ENCODE measurements at places on chromosomes 16 and 17.

DNA sequence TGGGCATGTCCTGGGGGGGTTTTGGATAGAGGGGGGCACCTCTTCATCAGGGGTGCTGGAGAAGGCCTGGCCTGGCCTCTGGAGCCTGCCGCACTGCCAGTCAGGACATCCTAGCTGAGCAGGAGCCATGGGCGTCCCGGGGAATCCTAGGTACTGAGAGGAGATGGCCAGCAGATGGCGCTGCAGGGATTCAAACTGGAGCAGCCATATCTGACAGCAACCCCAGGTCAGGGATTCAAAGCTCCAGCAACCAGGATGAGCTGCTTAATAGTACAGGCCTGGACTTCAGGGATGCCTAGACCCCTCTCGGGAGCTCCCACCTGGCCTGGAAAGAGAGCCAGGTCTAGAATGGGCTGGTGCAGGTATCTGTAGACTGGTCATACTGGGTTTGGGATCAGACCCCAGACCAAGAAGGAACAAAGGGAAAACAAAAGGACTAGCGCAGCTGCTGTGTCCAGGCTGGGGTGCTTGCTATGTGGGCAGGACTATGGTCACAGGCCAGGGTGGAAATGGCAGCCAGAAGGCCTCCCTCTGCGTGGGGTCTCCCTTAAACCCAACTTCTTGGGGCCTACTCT is 306.9 kb upstream of the RBFOX1 start:
- peak; percentile 0 for DNase-seq

DNA sequence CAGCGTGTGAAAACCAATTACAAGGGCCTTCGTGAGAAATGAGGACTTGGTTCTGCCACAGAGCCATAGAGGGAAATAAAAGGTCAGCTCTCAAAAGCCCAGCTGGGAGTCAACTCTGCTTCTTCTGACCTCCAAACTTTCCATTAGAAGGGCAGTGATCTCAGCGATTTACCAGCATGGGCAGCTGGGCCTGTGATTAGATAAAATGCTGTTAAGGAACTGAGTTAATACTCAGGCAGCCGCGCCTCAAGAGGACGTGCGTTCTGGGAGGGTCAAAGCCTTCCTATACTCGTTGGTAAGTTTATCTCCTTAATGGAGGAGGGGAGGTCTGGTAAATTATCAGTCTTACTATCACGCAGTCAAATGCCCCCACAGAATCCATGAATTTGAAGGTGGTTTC is 480.2 kb upstream of the ERCC4 start:
- no peak for DNase-seq

GRCh38 chr16:2121853-2122252 is 13.8 kb downstream of the PKD1 start:
- DNase-seq: no peak

GRCh38 chr17:13134076-13134475 is 116.2 kb upstream of the ELAC2 start:
- no peak for DNase-seq

- no peak for DNase-seq
Observed at GRCh38 chr16:87570938-87571867, 31.1 kb upstream of the JPH3 start.

DNA sequence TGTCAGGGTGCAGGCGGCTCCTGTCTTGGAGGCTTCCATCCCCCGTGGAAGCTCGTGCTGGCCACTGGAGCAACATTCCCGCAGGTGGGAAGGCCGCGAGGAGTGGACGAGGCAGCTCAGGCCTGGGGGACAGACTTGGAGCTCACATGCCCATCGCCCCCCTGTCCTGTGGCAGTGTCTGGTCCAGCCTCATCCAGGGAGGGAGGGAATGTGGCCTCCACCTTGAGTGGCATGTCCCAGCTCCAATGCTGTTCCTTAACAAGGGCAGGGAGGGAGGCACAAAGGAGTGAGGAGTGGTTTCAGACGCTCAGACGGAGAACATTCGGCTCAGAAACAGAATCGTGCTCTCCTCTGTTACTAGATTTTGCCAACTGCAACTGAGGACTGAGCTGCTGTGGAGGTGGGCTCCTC is 159.4 kb upstream of the CHMP6 start:
- DNase-seq: no peak

DNA sequence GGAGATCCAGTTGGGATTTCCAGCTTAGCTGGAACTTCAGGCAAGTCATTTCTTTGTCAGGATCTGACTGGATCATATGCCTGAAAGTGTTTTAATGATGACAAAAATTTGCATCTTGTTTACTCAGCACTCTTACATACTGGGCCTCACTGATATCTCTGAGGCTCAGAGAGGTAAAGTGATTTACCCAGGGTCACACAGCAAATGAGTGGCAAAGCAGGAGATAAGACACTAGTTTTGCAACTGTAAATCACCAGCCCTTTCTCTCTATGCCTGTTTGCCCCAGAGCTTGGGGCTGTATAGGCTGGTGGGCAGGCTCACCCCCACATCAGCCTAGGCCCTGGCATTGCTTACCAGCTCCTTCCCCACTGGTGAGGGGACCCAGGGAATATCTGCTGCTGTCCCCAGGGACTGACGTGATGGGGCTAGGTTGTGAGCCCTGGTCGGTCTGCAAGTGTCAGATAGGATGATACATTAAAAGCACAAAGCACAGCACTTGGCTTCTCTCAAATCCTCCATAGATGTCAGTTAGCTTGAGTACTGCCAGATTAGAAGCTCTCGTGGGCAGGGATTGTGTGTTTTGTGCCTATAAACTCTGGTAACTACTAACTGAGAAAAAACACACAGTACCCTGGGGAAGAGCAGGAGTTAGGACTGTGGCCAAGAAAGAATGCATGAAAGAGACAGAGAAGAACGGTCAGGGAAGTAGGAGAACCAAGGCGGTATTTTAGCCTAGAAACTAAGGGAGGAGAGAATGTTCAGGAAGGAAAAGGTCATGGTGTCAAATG is 165.4 kb downstream of the COPRS start:
- no peak for DNase-seq

- DNase-seq: no peak
Observed at GRCh38 chr16:12898551-12898950, 2.8 kb upstream of the SHISA9 start.

DNA sequence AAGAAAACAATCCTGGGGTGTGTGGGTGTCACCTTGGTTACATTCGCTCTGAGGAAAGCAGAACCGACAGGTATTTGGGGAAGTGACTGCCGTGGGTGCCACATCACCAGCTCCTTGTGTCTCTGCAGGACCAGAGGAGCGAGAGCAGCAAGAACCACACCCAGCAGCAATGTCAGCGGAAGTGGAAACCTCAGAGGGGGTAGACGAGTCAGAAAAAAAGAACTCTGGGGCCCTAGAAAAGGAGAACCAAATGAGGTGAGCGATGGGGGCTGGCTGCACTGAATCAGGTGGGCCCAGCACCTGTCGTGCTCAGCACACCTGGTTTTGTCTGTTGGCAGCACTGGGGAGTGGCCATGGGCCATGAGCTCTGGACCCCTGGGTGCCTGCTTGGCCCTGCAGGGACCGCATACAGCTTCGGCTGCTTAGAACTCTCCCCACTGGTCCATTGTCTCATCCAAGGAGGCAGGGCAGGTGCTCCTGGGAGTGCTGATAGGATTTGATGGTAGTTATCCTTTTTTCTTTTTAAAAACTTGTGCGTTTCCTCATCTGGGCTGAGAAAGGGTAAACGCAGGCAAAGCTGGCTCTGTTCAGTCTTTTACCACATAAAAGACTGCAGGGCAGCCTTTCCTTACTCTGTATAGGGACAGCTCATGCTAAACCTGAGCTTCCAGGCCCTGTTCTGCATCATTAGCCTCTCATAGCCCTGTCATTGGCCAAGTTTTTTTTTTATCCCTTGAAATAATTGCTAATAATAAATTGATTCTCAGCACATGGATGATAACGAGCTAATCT is 29.4 kb downstream of the HMOX2 start:
- DNase-seq: peak; percentile 87

GRCh38 chr17:6356562-6356961 is 78.4 kb downstream of the AIPL1 start:
- DNase-seq: no peak

Data from CD4-positive, alpha-beta T cell treated with Interleukin-12 subunit alpha and Interleukin-12 subunit beta, for 1 hour (primary cell).